ENCODE measurements at places on chromosomes 1 and 21.

DNA sequence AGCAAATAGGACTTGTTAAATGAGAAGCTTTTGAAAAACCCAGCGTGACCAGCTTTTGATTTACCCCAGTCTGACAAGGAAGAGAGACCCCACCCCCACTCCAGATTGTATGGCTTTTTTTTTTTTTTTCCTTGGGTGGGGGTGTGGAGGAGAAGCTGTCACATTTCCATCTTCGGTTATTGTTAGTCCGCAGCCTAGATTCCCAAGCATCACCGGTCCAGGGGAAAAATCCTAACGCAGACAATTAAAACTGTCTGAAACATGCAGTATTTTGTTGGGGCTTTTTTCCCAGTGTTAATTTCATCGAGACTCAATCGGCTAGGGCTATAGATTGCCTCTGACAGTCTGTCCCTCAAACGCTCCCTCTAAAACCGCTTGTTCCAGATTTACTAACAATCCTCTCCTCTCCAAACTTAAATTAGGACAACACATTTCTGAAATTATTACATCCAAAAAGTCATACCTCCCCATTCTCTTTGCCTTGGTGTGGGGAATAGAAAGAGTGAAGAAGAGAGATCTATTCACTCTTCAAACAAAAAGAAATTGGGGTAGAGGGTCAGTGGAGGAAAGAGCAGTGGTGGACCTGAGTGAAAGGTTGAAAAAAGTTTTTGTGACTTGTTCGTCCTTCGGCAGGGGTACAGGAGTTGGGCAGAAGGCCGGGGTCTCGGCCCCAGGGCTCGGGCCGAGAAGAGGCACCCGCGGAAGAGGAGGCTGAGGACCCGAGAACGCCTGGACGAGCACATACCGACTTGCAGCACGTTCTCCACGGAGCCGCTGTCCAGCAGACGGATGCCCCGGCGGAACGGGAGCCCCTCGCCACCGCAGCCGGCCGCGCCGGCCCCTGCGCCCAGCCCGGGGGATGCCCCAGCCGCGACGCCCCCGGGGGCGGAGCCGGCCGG, 1.1 kb downstream of the ZSWIM5 start:
- peak; percentile 82 for DNase-seq

DNA sequence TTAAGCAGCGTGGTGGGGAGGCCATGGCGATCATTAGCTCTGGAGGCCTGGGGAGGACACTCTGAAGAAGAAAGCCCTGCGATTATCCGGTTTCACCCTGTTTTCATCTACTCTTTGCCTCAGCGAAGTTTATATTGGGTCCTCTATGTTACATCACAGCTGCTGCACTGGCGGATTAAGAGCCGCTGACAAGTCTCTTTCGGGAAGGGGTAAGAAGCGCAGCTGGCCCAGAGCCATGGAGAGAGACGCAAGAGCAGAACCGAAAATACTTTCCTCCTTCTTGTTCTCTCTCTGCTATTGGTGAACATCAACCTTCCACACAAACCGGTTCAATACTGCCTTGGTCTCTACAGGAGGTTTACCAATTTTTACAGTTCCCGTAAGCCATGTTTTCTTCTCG, 291.5 kb downstream of the FAM72C start:
- no peak for DNase-seq

- DNase-seq: no peak
These were observed 6.1 kb downstream of the LDLRAP1 start for GRCh38 chr1:25549273-25550154.

DNA sequence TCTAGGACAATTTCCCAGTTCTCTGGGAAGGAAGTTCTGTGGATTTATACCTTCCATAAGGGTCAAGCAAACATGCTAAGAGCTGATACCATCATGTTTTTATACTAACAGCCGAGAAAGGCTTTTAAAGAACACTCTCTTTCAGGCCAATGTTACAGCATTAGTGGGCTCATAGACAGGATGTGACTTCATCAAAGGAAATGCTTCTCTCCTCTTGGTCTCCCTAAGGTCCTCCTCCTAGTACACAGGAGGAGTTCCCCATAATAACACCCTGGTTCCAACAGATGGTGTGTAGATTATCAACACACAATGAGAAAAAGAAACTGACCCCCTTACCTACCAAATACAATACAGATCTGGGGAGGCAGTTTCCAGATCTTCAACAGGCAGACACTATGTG, 26.7 kb upstream of the GLIS1 start:
- DNase-seq: no peak

DNA sequence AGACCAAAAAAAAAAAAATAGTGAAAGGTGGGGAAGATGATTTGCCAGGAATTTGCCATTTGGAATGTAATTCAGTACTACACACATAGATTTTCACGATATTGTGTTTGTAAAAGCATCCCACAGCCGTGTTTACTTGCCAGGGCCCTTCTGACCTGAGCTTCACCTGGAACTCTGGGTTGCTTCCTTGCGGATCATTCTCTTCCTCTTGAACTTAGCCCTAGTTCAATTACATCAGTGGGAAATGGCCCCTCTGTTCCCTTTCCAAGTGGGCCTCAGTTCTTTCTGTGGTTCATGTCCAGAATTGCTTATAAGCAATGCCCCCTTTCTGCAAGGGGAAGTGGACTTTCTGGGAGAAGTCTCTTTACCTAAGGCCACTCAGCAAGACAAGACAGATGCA, 41.0 kb downstream of the ABCA4 start:
- DNase-seq: no peak

GRCh38 chr1:87805666-87806378, 477.1 kb downstream of the LMO4 start:
- DNase-seq: no peak

- DNase-seq: no peak
These were observed 8.7 kb downstream of the ETS2 start for GRCh38 chr21:38814126-38815059.

- DNase-seq: no peak
These were observed 40.2 kb upstream of the VWA5B1 start for GRCh38 chr1:20250340-20250989.

- DNase-seq: no peak
These were observed 300.3 kb downstream of the GRIK1 start for GRCh38 chr21:29639366-29640079.

DNA sequence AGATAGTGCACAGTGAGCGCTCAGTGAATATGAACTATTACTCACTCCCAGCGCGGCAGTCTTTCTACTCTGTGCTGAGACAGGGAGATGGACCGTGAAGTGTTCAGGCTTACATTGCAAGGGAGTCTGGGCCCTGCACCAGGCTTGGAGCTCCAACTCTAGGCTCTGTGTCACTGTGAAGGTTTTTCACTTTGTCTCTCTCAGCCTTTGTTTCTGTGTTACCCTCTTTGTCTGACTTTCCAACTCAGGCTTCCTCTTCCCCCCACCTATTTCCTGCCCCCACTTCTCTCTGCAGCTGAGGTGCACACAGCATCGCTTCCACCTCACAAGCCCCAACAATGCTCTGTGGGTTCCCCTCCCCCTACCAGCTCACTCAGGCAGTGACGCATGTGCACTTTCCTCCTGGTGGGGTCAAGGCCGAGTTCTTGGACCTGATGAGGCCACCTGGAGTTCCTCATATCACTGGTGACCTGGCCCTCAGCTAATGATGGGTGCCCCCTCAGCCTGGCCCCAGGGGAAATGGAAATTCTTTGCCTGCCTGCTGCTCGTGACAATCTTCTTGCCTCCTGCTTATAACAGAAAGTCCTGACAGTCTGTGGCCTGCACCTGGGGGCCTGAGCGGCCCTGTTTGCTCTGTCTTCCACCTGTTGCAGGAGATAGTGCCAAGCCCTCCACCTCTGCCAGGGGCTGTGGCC, 1.1 kb upstream of the LCK start:
- DNase-seq: no peak

GRCh38 chr1:114756009-114756892, 1.5 kb downstream of the CSDE1 start:
- DNase-seq: no peak

DNA sequence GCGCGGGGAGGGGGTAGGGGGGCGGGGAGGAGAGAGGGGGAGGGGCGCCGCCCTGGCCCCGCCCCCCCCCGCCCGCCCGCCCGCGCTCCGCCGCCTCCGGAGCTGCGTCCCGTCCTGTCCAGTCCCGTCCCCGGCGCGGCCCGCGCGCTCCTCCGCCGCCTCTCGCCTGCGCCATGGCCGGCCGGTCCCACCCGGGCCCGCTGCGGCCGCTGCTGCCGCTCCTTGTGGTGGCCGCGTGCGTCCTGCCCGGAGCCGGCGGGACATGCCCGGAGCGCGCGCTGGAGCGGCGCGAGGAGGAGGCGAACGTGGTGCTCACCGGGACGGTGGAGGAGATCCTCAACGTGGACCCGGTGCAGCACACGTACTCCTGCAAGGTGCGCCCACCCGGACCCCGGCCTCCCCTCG, at the start of gene AGRN:
AGRN (plus strand) TSS at position 121 of the 405 bp plus-strand sequence; CDS start at position 174, 53 bp downstream.
- no peak for DNase-seq

- DNase-seq: no peak
These were observed 81.1 kb downstream of the OLFM3 start for GRCh38 chr1:101915597-101915996.

GRCh38 chr1:224786533-224787250, 142.8 kb upstream of the DNAH14 start:
- no peak for DNase-seq

GRCh38 chr1:228849011-228849541, 113.8 kb downstream of the RHOU start:
- DNase-seq: no peak

DNA sequence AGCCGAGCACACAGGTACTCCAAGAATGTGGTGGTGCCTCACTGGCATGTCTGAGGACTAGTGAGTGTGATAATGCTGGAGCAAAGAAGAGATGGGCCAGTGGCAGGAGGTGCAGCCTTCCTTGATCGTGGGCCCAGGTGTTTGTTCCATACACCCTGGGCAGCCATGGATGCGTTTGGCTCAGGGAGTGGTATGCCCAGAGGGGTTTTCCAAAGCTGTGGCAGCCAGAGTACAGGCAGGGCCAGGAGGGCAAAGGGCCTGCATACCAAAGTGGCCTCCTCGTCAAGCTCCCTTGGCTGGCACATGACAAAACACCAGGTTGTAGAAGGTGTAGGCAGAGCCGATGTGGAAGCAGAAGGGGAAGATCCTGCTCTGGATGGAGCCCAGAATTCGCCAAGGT, 19.0 kb downstream of the PARS2 start:
- DNase-seq: no peak

DNA sequence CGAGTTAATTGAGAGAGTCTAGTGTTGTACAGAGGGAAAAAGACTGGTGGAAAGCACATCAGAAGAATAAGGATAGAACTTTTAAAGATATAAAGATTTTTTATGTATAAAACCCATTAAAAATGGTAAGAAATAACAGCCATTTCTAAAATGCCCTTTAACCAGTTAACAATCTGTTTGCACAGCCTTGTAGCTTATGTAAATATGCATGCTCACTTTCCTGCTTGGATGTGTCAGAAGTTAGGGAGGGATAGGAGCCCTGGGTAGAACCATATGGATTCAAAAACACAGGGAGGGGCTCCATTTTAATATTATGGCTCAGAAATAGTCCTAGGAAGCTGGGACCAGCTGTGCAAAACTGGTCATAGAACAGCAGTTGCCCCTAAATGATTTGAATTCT, 4.5 kb upstream of the EDEM3 start:
- no peak for DNase-seq

- DNase-seq: no peak
These were observed 5.4 kb downstream of the NUAK2 start for GRCh38 chr1:205316161-205316566.

DNA sequence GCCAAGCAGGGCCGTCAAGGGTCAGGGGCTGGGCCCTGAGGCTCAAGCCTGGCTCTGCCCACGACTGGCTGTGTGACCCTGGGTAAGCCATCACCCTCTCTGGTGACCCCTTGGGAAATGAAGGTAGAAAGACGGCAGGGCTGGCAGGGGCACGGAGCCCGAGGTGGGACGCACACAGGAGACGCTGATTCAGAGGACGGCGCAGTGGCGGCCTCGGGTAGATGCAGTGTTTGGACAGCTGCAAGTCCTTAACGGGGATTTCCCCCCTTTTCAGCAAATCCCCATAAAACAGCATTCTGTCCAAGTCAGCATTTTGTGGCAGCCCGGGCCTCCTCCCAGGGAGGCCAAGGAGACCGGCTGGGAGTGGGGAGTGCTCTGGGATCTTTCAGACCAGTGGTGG, 16.7 kb downstream of the COL8A2 start:
- DNase-seq: no peak

GRCh38 chr1:185808631-185809030, 74.4 kb downstream of the HMCN1 start:
- DNase-seq: no peak

DNA sequence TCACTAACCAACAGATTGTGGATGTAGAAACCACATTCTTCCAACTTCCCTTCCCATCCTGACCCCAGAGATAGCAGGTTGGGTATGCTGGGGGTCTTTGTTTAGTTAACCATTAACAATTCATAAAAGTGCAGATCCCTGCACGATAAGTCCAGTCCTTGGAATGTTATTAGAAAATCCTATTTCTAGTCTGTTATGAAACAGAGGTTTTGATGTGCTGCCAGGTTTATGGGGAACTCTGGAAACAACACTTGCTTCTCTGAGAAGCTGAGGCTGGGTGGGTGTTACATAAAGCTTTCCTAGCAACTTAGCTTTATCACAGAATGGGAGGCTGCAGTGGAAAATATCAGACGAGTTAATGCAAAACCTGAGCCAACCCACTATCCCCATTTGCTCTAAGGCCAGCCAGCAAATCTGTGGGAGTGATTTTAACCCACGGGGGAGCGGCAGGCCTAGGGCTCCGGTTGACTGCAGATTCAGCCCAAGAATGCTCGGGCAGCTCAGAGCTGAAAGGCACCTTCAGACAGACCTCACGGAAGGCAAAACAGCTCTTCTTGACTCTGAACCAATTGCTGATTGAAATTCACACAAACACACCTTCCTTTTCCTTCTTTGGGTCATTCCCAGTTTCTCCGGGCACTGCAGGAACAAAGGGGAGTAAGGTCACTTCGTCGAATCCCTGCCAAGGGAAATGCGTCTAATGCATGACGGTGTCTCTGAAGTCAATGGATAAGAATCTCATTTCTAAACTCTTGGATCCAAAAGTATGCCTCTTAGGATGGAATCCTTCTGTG, 111.7 kb upstream of the IRF2BP2 start:
- DNase-seq: peak; percentile 86

- DNase-seq: no peak
These were observed 239.5 kb upstream of the LRRC7 start for GRCh38 chr1:69328186-69328585.

GRCh38 chr1:5526385-5526750, 465.9 kb downstream of the NPHP4 start:
- no peak for DNase-seq

DNA sequence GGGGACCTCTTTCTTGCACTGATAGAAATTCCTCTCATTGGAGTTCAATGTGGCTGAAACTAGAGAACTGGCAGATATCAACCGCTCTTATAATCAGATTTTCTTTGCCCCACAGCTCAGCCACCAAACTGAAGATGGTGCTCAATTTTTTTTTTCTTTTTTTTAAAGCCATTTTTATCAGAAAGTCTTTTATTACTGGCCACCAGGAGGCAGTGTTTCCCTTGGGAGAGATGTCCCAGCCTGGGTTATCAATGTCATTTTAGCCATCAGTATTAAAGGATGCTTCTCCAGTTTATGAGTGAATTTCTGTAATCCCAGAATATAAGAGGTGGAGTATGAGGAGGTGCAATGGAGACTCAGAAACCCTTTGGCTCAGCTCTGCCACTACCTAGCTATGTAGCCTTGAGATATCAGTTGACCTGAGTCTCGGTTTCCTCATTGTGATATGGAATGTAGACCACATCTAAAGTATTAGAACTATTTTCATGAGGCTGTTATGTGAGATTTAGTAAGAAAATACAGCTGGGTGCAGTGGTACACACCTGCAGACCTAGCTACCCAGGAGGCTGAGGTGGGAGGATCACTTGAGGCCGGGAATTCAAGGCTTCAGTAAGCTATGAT, 27.6 kb downstream of the CD244 start:
- DNase-seq: no peak

Data from posterior vena cava (tissue), 2 donors.